AG04449 (cell line): ENCODE measurements at places on chromosomes 5 and 9.

DNA sequence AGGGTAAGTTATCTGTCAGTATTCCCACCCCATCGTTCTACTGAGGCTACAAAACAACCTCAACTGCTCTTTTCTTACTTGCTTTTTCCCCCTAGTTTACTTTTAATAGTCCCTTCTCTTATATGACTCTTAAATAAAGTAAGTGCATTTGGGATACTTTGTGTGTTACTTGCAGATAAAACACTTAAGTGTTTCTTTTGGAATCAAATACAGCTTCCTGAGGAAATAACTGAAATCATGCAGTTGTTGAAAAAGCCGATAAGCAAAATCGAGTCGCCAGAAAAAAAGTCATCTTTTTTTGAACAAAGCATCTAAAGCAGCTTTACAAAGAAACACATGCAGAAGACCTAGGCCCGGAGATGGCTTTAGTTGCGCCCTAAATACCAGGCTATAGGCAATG, 53.5 kb upstream of the EPB41L4A start:
- no peak for DNase-seq

DNA sequence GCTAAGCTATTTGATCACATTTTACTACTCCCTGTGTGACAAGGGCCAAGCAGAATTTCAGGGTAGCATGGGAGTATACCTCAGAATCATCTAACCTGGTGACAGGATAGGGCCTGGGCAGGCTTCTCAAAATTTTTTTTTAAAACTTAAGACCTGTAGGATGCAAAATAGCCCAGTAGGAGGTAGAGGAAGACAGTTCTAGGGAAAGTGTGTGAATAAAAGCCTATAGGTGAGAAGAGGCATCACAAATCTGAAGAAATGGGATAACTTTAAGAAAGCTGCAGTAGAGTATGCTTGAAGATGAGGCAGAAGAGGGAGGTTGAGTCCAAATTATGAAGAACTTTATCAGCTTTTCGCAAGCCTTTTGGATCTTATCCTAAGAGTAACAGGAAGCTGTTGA, 32.3 kb downstream of the CNTRL start:
- no peak for DNase-seq

DNA sequence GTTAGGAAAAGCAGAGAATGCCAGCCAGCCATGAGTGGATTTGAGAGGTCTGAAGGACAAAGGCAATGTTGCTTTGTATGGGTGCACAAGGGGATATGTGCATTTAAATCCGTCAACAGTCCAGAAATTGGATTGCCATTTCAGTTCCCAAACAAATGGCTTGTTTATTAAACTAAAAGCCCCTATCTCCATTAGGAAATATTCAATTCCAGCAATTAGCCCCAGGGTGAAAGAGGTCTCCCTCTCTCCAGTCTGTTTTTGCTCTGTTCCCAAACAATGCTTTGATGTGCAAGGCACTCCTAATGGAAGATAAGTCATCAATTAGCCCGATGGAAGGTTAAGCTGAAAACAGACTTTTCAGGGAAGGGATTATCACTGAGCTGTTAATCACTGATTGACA, 101.3 kb downstream of the C9orf152 start:
- no peak for DNase-seq

GRCh38 chr5:145958436-145958835, 22.1 kb downstream of the SH3RF2 start:
- DNase-seq, result no peak

DNA sequence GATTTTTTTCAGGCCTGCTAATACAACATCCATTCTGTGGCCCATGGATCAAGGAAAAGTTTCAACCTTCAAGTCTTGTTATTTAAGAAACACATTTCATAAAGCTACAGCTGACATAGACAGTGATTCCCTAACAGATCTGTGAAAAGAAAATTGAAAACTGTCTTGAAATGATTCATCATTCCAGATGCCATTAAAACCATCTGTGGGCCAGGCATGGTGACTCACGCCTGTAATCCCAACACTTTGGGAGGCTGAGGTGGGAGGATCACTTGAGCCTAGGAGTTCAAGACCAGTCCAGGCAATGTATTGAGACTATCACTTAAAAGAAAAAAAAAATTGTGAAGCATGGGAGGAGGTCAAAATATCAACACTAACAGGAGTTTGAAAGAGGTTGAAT, 6.0 kb downstream of the RAPGEF6 start:
- DNase-seq, result no peak

DNA sequence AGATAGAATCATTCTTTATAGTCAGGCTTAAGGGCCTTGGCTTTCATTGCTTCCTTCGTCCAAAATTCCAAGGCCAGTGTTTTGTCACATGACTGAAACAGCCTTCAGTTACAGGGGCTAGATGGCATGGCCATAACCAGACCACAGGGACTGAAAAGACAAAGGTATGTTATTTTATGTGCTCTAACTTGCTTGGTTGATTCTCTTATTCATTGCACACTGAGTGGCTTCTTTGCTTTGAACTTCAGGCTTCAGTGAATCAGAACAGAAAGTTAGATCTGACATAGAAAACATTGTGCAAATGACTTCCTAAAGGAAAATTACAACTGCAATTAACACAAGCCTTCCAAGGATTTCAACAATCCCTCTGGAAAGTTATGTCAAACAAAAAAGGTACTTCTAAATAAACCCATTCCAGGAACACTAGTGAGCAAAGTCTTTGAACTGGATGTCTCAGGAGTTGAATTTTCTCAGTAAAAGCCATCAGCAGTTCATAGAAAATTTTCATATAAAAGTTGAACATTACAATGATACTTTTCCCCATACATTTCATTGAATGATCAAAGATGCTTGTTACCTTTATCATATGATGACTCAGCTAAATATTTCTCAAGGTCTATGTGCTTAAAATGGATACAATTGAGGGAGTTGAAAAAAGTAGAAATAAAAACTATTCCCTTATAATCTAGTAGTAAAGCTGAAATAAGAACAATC, 355.3 kb downstream of the TMEM232 start:
- DNase-seq, result no peak

- no peak for DNase-seq
Measured at GRCh38 chr9:124399968-124400940, 15.0 kb downstream of the PSMB7 start.

DNA sequence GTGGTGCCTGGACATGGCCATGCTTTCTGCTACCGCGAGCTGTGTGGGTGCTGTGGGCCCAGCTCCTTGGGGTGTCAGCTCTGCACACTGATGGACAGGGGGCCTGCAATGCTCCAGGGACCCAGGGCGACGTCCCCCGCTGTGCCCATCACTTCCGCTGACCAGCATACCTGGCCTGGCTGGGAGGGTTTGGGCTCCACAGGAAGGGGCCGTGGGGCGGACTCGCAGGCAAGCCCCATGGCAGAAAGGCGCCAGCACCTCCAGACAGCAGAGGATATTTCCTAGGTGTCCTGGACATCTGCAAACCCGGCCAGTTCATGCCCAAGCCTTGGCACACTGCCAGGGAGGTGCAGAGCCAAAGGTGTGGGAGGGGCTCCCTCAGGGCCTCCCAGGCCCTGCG, 295.8 kb upstream of the IRX4 start:
- DNase-seq, result no peak

DNA sequence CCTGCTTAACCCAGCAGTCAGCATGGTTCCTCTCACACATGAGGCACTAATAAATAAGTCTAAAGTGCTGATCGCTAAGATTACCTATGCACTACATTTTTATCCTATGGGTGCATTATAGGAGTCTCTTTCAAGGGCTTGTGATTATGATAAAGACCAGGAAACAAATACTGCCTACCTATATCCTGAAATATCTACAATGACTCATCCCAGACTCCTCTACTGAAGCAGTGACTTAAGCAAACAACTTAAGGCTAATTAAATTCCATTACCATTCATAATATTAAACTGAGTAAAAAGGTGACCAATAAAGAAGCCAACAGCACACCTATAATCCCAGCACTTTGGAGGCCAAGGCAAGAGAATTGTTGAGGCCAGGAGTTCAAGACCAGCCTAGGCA, 338.4 kb downstream of the DNAH5 start:
- DNase-seq, result no peak

GRCh38 chr9:36023260-36024048, 13.3 kb upstream of the RECK start:
- DNase-seq, result no peak

GRCh38 chr9:8078641-8079140, 279.1 kb upstream of the DMAC1 start:
- DNase-seq, result no peak
